ENCODE measurements at places on chromosomes 7 and 10.

DNA sequence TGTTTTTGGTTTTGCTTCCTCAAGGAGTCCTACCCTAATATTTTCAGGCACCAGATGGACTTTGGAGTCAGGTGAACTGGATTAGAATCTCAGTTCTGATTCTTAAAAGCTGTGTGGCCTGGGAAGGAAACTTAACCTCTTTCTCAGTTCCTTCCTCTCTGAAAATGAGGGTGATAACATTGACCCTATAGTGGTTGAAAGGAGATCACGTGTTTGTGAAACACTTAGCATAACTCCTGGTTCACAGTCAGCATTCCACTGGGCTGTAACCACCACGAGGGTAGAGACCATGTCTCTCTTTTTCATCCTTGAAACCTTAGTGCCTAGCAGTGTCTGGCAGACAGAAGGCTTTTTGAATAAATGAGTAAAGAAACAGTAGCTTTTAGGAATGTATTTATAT is 16.7 kb downstream of the LSMEM1 start:
- DNase-seq, result no peak

- no peak for DNase-seq
These were observed 12.1 kb downstream of the IL15RA start for GRCh38 chr10:5965266-5965665.

DNA sequence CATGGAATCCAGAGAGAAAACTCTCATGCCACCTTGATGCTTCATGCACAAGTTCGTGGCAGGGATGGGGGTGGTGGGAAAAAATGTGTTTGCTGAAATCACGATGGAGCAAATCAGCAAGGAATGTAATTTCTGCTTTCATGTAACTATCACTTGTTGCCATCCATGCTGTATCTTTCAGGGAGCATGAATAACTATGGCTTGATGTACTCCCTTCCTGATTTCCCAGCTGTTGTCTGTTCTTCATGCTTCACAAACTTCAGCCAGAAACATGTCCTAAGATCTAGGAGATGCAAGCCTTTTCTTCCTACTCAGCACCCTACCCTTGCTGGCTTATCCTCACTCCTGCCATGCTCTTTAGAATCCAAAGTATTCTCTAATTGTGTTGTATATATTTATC is 64.0 kb downstream of the LRRC4 start:
- no peak for DNase-seq

DNA sequence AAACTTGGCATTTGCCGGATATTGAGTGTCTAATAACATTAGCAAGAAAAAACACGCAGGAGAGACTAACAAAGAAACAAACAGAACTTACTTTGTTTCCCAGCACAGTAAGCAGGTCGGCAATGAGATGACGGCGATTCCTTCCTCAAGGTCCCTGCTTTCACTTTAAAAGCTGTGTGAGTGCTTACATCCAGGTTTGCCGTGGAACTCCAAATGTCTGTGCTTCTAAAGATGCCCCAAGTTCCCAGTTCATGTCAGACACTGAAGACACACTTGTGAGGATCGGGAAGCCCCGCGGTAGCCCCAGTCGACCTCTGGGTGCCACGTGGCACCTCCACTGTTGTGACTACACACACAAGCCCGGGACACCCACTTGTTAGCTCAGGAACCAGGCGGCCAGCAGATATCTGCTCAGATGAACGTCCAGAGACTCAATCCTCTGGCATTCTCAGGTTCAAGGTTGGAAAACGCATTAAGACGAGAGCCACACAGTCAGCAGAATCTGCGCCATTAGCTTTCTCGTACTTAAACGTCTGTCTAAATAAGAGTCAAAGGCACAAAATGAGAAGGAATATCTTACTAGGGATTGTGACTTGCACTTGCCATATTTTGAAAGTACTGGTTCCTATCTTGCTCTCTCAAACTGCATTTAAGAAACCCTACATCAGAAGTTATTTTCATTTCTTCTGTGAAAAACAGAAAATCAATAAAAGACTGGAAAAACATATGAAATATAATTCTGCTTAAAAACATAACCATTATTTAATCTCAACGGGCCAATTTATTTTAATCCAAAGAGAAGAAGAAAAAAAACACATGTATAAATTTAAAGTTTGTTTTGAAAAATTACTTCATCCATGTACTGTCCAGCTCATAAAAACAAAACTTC is 207.6 kb upstream of the KLF14 start:
- DNase-seq, result peak; percentile 31

- no peak for DNase-seq
These were observed 24.9 kb downstream of the BZW2 start for GRCh38 chr7:16670731-16671344.

DNA sequence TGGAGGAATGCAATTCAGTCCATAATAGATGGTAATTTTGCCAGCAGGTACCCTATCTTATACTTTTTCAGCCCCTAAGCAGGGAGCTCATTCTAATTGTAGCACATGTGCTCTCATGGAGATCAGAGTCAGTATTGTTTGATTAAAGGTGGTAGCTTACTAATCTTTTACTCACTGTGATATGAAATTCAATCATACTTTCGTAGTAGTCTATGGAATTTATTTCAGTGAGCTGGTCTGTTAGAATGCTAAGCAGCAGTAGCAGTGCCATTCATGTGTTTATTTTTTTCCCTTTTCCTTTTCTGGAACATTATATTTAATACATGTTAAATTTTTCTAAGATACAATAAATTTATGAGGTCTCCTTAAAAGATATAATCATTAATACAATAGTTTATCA is 109.0 kb downstream of the ST7 start:
- no peak for DNase-seq

GRCh38 chr10:56296618-56297017 is 64.4 kb downstream of the ZWINT start:
- no peak for DNase-seq

DNA sequence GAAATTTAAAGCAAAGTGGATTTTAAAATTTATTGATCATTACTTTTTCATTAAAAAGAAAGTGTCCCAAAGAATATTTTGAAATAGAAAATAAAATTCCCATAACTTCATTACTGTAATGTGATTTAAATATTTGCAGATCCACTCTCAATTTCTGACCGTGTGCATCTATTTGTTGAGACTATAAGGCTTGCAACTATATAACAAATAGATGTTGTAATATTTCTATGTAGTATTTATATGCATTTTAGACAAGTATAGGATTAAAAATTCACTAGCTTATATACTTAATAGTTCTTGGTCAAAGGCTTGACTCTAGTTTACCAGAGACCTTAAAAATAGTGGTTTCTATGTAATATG is 3.8 kb downstream of the HHEX start:
- DNase-seq, result no peak

DNA sequence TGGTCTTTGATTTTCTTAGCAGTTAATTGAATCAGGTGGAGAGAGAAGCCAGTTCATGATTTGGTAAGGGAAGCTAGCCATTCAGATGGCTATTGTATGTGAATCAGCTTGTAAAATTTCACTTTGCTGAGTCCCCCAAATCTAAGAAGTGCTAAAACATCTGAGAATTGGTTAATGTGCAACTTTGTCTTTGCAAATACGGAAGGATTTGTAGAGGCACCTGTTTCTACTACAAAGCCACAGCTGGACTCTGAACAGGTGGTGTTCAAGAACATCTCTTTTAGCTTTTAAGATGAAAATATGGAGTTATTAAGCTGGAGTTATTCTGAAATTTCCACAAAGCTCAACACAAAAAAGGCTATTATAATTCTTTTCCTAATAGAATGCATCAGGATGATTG is 132.6 kb downstream of the VPS50 start:
- no peak for DNase-seq

DNA sequence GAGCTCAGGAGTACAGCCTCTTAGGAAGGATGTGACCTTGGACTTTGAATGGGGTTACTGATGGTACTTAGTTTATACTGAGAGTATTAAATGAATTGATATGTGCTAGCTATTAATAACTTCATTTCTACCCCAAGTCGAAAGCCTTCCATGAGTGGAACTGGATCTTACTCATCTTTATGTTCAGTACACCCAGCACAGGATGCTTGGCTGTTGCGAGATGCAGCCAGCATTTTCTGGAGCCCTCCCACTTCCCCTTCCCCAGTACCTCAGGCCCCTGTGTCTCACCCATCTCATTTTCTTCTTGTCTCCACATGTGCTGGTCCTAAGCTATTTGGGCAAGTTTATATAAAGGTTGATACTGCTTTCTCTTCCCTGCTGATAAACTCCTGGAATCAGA is 7.2 kb downstream of the UPP1 start:
- DNase-seq, result no peak

GRCh38 chr7:111975346-111975745 is 230.9 kb downstream of the DOCK4 start:
- DNase-seq, result no peak

DNA sequence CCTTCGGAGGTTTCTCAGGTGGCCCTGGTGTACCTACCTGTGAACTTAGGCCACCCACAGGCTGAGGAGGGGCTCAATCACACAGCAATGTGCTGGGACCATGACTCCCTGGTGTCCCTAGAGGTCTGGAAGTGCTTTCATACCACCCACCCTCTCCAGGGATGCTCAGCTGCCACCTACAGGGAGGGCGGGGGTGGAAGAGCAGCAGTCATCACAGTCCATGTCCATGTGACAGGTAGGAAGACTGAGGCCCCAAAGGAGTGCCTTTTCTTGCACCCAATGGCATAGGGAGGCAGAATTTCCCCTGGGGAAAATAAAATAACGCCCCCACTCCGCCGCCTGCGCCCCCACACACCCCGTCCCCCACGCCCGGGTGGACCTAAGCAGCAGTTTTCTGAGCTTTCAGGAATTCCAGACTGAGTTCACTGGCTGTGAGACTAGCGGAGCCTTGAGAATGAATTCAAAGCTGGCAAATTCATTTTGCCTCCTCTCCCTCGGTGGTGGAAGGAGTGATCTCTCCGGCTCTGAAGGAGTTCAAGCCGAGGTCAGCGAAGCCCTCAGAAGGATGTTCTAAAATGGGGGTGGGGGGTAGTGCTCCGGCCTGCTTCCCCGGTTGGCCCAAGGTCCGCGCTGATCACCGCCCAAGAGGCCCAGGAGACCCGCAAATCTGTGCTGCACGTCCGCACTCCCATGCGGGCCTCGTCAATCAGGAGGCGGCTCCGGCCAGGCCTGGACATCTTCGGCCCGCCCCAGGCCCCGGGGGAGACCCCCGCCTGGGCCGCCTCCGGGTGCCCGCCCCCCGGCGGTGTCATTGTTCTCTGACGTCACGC is 2.1 kb upstream of the ZMIZ1 start:
- no peak for DNase-seq

DNA sequence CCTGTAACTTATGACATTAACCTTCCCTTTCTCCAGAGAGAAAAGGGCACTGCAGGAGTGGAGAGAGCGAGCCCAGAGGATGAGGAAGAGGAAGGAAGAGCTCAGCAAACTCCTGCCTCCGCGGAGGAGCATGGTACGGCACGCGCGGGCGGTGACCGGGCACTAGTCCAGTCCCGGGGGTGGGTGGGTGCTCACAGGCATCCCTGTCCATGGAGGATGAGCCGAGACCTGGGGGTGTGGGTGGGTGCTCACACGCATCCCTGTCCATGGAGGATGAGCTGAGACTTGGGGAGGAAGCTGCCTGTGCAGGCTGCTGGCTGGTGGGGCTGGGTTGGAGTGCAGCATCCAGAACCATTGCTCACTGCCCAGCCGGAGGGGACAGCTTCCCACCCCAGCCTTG is 23.8 kb downstream of the LRRC27 start:
- no peak for DNase-seq

DNA sequence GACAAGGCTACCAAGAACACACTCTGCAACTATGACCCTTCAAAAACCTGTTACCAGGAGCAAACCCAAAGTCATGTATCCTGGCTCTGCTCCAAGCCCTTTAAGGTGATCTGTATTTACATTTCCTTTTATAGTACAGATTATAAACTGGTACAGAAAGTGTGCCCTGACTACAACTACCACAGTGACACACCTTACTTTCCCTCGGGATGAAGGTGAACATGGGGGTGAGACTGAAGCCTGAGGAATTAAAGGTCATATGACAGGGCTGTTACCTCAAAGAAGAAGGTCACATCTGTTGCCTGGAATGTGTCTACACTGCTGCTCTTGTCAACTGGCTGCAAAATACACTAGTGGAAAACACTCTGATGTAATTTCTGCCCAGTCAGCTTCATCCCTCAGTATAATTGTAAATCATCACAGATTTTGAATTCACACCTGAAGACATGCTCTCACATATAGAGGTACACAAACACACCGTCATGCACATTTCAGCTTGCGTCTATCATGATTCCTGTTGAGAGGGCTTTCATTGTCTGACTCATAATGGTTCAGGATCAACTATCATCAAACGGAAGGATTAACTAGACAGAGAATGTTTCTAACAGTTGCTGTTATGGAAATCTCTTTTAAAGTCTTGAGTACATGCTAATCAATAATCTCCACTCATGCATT is 318.3 kb downstream of the NXPH1 start:
- DNase-seq, result no peak

DNA sequence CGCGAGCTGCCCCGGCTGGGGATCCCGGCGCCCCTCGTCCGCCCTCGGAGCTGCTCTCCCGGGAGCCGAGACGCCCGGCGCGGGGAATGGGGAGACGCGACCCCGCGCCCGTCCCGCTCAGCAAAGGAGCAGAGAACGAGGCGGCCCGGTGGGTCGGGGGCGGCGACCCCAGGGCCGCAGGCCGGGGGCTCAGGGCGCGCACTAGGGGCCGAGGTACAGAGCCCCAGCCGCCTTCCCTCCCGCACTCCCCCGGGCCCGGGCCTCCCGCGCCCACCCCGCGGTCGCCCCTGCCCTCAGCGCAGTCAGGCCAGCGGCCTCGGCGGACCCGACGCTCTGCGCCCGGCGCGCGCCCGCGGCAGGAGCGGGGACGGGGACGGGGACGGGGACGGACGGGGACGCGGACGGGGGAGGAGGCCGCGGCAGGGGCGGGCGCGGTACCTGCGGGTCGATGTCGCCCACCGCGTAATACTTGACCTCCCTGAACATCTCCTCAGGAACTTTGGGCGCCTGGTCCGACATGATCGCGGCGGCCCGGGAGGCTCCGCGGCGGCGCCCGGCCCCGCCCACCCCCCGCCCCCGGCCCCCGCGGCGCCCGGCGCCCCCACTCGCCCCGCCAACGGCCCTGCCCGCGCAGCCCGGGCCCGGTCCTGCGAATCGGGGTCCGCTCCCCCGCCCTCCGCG is 373 bp downstream of the PAXIP1 start:
- peak; percentile 65 for DNase-seq

DNA sequence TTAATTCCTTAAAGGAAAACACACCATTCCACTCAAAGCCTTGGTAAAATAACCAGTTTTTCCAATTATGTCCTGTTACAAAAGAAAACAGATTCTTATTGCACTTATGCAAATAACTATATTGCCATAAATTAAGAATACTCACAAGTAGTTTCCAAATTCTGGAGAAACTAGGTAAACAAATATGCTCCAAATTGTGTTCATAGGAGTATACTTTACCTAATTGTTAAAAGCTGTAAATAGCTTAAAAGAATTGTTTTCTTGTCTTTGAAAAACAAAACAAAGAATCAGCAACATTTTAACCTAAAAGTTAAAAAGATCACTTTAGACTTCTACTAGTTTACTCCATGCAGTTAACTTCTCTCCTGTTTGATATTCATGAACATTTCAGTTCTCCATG is 38.9 kb upstream of the LRGUK start:
- DNase-seq, result no peak

GRCh38 chr7:151402029-151402835 is 7.6 kb downstream of the WDR86 start:
- DNase-seq, result no peak
